ENCODE measurements at places on chromosomes 16 and 17.

DNA sequence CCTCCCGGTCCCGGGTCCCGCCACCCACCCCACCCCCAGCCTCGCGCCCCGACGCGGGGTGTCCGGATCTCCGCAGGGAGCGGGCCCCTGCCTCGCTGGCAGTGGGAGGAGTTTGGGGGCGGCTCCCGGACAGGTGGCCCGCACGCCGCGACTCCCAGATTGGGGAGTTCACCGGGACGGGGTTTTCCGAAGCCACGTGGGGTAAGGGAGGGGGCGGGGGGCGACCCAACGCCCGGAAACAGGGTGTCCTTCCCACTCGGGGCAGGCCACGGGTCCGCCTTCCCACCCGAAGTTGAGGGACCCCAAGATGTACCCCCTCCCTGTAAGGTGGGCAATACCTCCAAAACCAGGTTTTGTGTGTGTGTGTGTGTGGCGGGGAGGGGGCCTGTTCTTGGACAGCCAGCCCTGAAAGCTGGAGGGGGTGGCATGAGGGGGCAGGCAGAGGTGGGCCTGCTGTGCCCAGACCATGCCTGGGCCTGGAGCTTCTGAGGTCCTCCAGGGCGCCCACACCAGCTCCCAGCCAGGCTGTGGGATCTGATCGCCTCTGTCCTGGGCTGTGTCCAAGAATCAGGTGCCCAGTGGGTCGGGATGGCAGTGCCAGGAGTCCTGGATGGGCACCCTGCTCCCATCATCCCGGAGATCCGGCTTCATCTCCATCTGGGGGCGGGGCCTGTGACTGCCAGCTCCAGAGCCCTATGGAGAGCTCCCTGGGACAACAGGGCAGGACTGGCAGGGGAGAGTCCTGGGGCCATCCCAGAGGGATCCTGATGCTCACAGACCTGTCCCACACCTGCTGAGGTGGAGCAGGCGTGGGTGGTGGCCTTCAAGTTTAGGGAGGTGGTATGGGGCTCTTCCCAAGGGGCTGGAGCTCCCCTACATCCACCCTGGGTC, 767 bp downstream of the SYNGR2 start:
- DNase-seq: no peak

DNA sequence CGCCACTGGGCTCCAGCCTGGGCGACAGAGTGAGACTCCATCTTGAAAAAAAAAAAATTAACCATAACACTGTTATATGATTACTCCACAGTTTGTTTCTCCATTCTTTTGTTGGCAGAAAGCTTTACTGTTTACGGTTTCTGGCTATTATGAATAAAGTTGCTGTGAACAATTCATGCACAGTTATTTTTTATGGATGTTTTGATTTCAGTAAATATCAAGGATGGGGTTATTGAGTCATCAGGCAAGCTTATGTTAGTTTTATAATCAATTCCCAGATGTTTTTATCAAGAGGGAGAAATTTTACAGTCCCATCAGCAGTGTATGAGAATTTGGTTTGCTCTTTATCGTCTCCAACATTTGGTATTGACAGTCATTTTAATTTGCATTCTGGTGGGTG, 67.9 kb downstream of the TAOK1 start:
- DNase-seq: no peak

DNA sequence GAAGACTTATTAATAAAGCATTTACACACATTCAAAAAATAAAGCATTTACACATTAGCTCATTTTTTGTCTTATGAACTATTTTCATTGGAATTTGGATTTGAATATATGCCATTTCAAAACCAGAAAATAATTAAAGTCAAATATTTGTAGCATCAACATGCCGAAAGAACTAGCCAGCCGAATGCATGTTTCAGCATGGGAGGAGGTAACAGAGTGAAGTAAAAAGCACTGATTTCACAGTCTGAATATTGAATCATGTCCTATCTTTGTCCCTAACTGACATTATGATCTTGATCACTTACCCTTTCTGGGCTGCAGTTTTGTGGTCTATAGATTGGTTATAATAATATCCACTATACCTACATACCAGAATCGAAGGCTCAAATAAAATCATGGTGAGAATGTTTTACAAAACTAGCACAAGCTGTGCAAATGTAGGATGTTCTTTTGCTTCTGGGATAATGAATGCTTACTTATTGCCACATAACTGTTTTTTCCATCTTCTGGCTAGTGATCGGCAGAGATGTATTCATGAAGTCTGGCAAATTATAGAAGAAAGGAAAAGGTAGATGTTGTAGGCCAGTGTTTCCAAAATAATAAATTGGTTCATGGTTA, 84.7 kb downstream of the TUBD1 start:
- no peak for DNase-seq

GRCh38 chr17:19410875-19411620, at the start of gene RNF112:
RNF112 (plus strand) TSS chr17:19411232; CDS start chr17:19411409, 177 bp downstream.
- DNase-seq: no peak

- DNase-seq: no peak
Observed at GRCh38 chr17:41118721-41119120, 548 bp upstream of the KRTAP4-11 start.

- DNase-seq: no peak
Observed at GRCh38 chr16:65213866-65214595, 92.2 kb upstream of the CDH11 start.

- no peak for DNase-seq
Observed at GRCh38 chr16:381012-381788, 578 bp downstream of the PGAP6 start.

GRCh38 chr16:27726621-27727261, 176.8 kb downstream of the KATNIP start:
- DNase-seq: no peak

DNA sequence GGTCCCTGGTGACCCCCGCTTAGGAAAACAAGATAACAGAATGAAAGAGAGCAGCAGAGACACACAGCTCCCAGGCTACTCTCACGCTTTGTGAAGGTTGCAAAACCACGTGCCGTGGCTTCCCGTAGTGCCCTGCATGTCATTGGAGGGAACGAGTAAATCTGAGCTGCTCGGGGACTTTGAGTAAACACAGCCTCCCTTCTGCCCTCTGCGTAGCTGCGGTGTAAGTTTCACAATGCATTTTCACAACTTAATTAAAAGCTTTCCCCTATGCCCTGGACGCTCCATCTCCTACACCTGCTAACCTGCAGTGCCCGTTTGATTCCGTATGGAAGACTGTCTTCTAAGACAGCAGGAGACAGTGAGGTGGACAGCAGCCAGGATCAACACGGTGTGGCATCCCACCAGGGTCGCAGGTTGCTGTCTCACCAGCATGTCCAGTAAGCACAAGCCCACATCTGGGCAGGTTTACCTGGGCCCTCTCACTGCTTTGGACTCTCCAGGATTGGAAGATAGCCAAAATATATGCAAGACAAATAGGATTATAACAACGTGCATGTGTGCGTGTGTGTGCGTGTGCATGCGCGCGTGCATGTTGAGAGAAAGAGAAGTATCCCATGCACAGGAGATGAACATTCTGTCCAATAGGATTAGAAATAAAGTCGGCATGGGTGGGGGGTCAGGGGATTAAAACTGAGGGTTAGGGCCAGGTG, 116.4 kb upstream of the RCVRN start:
- no peak for DNase-seq

DNA sequence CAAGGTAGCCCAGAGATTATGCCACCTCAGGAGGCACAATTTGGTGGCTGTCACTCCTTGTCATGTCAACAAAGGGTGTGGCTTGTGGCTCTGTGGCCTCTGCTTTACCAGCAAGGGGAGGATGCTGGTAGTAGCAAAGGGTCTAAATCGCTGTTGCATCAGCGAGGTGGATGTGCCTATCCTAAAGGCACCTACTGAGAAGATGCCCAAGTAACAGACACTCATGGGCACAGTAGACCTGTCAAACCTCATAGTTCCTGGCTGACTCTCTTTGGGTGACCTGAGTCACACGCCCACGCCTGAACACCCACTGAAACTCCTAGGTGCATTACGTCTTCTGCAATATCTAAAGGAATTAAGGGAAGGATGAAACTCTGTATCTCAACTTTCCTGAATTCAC, 139.5 kb downstream of the PRKCB start:
- DNase-seq: no peak

DNA sequence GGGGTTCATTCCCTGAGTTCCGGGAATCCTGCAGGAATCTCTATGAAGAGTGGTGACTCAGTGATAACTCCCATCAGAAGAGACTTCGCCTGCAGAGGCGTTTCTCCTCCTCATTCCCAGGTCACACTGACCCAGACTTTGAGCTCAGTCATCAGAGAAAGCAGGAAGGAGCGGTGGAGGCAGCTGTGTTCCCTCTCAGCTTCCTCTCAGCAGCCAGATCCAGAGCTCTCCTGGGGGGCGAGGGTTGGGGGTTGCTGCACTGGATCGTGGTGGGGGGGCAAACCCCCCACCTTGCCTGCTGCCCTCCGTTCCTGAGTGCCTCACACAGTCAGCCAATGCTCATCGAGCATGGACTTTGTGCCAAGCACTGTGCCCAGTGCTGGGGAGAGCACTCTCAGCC, 271.2 kb downstream of the CBLN1 start:
- no peak for DNase-seq

DNA sequence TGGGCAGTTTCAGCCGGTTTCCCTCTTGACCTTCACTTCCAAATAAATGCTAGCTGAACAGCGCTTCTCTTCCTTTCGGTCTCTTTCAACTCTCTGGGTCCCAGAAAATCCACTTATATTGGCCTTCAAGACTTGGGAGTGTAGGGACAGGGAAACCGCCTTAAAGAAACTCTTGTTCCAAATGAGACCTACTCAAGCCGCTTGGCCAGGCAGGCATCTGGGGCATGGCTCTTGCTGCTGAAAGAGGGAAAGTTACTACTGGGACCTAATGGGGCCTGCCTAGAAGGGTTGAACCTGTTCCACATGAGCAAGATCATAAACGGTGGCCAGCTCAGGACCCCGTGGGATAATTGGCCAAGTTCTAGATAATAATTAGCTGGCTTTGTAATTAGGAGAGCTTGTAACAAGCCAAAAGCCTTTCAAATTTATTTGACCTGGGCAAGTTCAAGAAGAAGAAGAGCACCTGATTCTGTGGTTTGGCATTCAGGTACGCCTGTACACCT, 13.2 kb downstream of the CDH1 start:
- DNase-seq: no peak

DNA sequence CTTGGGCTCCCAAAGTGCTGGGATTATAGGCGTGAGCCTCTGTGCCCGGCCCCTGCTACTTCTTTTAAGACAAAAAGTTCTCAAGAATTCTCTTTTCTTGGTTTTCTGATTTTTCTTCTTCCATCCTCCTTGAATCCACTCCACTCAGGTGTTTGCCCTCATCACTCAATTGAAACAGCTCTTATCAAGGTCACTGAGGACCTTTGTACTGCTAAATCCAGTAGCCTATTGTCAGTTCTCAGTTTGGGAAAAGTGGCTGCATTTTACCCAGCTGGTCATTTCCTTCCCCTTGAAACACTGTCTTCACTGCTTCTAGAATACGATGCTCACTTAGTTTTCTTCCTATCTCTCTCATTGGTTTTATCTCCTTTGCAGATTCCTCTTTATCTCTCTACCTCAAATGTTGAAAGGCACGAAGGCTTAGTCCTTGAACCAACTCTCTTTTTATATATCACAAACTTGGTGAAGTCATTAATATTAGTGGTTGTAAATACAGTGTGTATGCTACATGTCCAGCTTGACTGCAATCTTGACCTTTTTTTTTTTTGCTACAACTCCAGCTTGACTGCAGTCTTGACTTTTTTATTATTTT, 29.8 kb downstream of the ZNRF1 start:
- no peak for DNase-seq

DNA sequence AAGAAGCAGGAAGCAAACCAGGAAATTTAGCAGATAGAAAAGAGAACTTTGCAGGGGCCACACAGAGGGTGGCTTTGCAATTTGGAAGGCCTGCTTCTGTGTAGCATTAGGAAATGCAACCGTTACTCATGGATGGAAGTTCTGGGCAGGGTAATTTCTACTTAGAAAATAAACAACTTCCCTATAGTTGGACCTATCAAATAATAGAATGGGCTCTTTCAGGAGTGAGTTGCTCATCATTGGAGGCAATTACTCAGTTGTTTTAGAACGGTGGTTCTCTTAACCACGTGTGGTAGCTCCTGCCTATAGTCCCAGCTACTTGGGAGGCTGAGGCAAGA, 25.8 kb upstream of the HS3ST2 start:
- no peak for DNase-seq

Measured in stimulated activated CD8-positive, alpha-beta memory T cell treated with anti-CD3 and anti-CD28 coated beads, Interleukin-7, amount 100 ng/mL, for 48 hours (primary cell).